ENCODE measurements at places on chromosomes 12 and 14.

GRCh38 chr12:79046021-79046420 is 181.4 kb downstream of the SYT1 start:
- no peaks in the 10 kb centered on the region for H3K36me3 ChIP-seq
- H3K4me3 ChIP-seq: no peak overlapping the region
- no peak for ATAC-seq
- H3K4me1 ChIP-seq: no peaks in the 10 kb centered on the region

DNA sequence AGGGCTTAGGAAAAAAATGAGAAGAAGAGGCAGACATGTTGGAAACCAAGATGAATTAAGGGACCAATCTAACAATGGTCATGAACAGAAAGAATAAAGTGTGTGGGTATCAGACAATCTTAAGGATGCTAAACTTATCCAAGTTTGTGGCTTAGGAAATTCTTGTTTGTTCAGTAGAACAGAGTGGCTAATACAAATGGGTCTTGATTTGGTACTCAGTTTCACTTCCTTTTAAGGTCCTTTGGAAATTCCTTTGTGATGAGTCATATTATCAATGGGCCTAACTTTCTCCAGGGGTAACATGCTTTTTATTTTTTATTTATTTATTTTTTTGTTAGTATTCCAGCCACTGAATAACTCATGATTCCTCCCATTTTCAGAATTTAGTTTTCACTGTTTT is 1154.7 kb upstream of the FLRT2 start:
- H3K27me3 ChIP-seq: no peaks in the 10 kb centered on the region
- no peaks in the 10 kb centered on the region for H3K4me1 ChIP-seq
- no peak overlapping the region for H3K4me3 ChIP-seq
- ATAC-seq: no peak

DNA sequence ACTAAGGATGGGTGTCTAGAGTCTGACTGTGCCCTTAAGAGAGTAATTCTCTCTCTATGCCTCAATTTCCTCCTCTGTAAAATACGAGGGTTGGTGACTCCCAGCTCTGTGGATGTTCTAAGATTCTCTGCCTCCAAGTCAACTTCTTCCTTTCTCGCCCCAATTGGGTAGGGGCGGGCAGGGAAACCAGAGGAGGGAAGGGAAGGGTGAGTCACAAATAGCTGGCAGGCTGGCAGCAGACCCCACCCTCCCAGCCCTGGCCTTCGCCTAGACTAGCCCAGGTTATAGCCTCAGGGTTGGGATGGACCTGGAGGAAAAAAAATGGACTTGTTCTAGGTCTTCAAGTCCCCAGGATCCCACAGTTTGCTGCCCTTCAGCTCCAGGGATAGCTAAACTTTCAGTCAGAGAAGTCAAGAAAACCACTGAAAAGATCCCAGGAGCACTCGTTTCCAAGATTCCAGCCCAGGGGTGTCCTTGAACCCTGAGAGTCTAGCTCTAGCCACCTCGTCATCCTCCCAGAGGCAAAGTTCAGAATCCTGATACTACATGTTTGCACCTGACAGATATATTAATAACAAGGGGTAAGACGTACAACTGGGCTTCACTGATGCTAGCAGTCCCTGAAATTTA is 2.3 kb downstream of the DGKA start:
- no peaks in the 10 kb centered on the region for H3K27me3 ChIP-seq
- peaks cover 64% of the 10 kb centered on the region for H3K4me1 ChIP-seq
- no peak for ATAC-seq
- H3K27ac ChIP-seq: peak overlapping the region; percentile 99

DNA sequence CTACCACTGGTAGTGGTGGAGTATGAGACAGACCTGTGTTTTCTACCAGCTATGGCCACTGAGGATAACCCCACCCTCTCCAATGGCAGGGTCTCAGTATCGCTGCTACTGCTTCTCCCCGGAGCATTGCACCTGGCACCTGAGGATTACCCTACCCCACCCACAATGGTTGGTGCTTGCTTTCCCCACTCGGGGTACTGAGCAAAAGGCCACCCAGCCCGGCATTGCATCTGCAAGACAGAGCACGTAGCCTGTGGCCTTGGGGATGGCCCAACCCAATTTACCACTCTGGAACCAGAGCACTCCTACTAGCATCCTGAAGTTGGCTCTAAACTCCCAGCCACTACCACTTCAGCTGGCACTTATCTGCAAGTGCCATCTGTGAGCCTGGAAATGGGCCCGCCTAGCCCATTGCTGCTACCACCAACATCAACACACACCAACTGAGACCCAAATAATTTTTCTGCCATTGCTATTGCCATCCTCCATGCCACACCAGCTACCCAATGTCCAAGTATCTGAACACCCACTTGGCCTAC is 145.7 kb downstream of the CNTN1 start:
- H3K4me1 ChIP-seq: no peaks in the 10 kb centered on the region
- H3K27ac ChIP-seq: no peak overlapping the region
- H3K27me3 ChIP-seq: no peaks in the 10 kb centered on the region
- no peak for ATAC-seq
- no peak overlapping the region for H3K4me3 ChIP-seq
- H3K36me3 ChIP-seq: no peaks in the 10 kb centered on the region

DNA sequence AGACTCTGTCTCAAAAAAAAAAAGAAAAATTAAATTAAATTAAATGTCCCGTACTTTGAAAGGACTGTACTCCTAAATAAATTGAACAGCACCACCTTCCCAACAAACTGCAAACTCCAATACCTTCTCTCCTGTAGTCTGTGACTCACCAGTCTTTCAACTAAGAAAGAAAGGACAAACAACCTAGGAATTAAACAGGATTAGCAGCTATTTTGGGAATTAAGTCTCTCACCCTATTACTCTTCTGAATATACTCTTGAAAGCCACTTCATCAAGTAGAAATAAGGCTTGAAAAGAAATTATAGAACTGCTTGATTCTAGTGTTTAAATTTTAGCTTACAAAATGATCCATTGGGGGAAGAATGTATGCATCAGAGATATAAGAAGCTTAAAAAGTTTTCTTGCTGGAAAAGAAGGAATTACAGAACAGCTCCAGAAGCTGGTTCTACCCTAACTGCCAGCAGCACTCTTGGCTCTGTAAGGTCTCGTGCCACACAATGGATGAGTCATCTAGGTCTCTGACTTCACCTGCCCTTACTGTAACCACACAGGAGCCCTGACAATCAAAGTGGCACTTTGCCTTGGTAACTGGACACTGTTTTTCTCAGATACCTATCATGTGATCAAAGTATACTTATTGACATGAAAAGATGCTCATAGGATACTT is 57.0 kb upstream of the CERS5 start:
- no peaks in the 10 kb centered on the region for H3K27me3 ChIP-seq
- H3K27ac ChIP-seq: peak overlapping the region; percentile 62
- H3K4me3 ChIP-seq: no peak overlapping the region
- H3K4me1 ChIP-seq: peaks cover 16% of the 10 kb centered on the region
- peaks cover 12% of the 10 kb centered on the region for H3K36me3 ChIP-seq

GRCh38 chr14:23632461-23633159 is 3.6 kb upstream of the DHRS2 start:
- H3K27me3 ChIP-seq: peaks cover 4% of the 10 kb centered on the region
- peak overlapping the region; percentile 59 for H3K4me3 ChIP-seq
- H3K4me1 ChIP-seq: peaks cover 6% of the 10 kb centered on the region
- H3K36me3 ChIP-seq: no peaks in the 10 kb centered on the region
- peak overlapping the region; percentile 34 for H3K27ac ChIP-seq

DNA sequence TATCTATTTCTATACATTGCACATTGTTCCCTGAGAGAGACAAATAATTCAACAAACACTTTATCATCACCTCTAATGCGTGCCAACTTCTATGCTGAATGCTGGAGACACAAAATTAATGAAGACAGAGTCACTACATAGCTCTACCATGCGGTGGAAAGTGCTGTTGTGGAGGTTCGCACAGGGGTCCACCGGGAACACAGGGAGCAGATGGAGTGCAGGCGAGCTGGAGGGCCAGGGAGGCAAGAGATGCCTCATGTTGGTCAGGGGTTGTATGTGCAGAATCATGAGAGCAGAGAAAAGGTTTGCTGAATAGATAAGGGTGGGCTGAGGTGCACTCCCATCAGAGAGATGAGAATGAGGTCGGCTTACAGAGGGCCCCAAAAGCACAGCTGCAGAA is 25.2 kb downstream of the FAM234B start:
- H3K4me3 ChIP-seq: no peak overlapping the region
- H3K27ac ChIP-seq: no peak overlapping the region
- H3K36me3 ChIP-seq: peaks cover 55% of the 10 kb centered on the region
- ATAC-seq: no peak
- H3K27me3 ChIP-seq: no peaks in the 10 kb centered on the region

GRCh38 chr14:90060312-90060964 is 1.4 kb upstream of the KCNK13 start:
- peak overlapping the region; percentile 74 for H3K4me3 ChIP-seq
- peaks cover 64% of the 10 kb centered on the region for H3K27me3 ChIP-seq
- peaks cover 15% of the 10 kb centered on the region for H3K4me1 ChIP-seq
- ATAC-seq: peak; percentile 79
- H3K36me3 ChIP-seq: peaks cover 5% of the 10 kb centered on the region
- no peak overlapping the region for H3K27ac ChIP-seq

GRCh38 chr12:2084553-2085296 is 31.9 kb downstream of the CACNA1C start:
- H3K36me3 ChIP-seq: no peaks in the 10 kb centered on the region
- no peak for ATAC-seq
- H3K4me3 ChIP-seq: no peak overlapping the region
- H3K4me1 ChIP-seq: no peaks in the 10 kb centered on the region
- H3K27ac ChIP-seq: no peak overlapping the region

All from activated T-helper 17 cell treated with anti-CD3 and anti-CD28 coated beads, Interleukin-2, amount 50 U/mL, for 72 hours (primary cell).